Stimulated activated naive CD4-positive, alpha-beta T cell treated with Interleukin-2 at 50 U/mL for 16 hours (primary cell): ENCODE measurements at places on chromosomes 7 and 10.

- DNase-seq = no peak
These were observed 2.8 kb downstream of the CLCN1 start for GRCh38 chr7:143318661-143319060.

DNA sequence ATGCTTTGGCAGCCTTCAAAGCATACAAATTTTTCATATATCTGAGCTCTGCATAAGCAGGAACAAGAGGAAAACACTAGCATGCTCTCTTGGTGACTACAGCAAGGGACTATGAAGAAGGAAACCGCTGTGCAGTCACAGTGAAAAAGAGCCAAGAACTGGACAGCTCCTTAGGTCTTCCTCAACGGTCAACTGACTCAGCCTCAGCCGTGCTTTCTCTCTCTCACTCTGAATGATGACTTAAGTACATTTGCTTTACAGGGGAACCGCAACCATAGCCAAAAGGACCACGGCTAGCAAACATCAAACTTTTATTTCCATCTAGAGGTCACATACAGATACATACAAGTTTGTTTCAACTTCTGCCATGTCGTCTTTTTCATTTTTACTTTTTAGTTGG is 69.9 kb downstream of the HYCC1 start:
- no peak for DNase-seq

DNA sequence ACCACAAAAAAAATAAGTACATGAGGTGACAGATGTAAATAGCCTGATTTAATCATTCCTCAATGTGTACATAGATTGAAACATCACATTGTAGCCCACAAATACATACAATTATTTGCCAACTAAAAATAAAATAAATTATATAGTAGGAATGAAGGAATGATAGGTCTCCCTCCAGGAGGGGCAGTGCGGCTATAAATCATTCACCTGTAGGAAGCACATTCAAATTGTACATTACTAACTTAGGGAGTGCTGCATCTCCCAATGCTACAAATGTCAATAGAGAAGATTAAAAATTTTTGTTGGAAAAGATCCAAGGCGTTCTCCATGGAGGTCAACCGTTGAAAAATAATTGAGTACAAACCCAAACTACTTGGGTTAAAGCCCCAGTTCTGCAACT is 4.2 kb downstream of the KBTBD2 start:
- no peak for DNase-seq

DNA sequence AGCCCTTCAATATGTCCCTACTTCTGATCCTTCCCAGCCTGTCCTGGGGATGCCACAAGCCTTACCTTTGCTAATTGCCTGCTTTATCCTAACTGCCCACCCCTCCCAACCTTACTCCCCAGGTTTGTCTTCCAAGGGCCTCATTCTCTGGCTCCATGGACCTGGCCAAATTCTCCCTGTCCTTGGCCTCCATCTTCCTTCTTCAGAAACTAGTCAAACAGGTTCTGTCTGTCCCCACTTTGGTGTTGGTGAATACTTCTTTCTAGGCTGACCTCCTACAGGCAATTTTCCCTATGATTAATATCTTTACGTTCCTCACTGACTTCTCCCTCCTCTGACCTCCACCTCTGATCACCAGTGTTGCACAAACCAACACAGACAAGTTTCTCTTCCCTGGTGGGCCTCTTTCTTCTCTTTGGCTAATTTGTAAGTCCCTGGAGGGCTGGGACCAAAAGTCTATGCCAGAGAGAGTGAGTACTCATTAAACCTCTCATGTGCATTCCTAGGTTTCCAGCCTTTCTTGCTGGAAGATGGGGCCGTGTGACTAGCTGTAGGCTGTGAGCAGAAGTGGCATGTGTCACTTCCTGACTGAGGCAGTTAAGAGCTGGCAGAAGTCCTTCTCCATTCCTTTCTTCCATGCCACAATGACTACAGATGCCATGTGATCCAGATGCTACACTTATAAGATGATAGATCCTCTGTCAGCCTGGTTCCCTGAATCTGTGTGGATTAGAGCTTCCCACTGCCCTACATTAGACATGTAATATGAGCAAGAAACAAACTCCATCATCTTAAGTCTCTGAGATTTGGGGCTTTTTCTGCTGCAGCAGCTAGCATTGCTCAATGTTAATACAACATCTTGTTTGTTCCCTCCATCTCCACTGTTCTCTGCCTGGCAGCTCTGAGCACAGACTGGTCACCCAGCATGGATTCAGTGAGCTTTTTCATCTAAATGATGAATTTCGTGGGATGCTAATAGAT is 382.7 kb downstream of the RPS24 start:
- DNase-seq = no peak

DNA sequence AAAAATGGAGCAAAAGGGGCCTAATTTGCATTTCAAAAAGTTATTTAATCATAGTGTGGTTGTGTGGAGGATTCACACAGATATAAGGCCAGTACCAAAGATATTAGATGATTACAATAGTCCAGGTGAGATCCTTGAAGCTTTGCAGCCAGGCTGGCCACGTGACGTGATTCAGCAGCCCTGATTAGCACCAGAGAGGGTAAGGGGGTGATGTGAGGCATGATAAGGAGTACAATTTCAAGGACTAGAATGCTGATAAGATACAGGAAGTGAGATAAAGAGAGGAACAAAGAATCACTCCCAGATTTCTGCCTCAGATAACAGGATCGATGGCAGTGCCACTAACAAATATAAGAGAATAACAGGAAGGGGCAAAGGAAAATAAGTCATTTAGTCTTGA is 108.4 kb upstream of the PALS2 start:
- DNase-seq = no peak

- DNase-seq = no peak
These were observed 3.5 kb upstream of the SCIN start for GRCh38 chr7:12567015-12567414.

- no peak for DNase-seq
These were observed 123.7 kb downstream of the NSUN6 start for GRCh38 chr10:18527687-18528086.

GRCh38 chr10:69837261-69837660 is 35.6 kb downstream of the COL13A1 start:
- no peak for DNase-seq

DNA sequence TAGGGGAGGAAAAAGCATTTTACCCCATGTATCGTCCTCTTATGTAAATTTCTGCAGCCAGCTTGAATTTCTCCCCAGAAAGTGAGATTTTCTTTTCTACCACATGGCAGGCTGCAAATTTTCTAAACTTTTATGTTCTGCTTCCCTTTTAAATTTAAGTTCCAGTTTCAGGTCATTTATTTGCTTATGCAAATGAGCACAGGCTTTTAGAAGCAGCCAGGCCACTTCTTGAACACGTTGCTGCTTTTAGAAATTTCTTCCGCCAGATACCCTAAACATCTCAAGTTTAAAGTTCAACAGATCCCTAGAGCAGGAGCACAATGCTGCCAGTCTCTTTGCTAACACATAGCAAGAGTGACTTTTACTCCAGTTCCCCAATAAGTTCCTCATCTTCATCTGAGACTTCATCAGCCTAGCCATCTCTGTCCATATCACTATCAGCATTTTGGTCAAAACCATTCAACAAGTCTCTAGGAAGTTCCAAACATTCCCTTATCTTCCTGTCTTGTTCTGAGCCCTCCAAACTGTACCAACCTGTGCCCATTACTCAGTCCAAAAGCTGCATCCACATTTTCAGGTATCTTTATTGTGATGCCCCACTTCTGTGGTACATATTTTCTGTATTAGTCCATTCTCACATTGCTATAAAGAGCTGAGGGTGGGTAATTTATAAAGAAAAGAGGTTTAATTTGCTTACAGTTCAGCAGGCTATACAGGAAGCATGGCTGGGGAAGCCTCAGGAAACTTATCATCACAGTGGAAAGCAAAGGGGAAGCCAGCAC is 16.3 kb downstream of the EZH2 start:
- no peak for DNase-seq

GRCh38 chr10:82037076-82037475 is 162.1 kb downstream of the NRG3 start:
- DNase-seq = no peak

- no peak for DNase-seq
These were observed 694 bp downstream of the RBM20 start for GRCh38 chr10:110644598-110645462.

- DNase-seq = peak; percentile 75
These were observed 228.2 kb downstream of the PTEN start for GRCh38 chr10:88091490-88092061.

DNA sequence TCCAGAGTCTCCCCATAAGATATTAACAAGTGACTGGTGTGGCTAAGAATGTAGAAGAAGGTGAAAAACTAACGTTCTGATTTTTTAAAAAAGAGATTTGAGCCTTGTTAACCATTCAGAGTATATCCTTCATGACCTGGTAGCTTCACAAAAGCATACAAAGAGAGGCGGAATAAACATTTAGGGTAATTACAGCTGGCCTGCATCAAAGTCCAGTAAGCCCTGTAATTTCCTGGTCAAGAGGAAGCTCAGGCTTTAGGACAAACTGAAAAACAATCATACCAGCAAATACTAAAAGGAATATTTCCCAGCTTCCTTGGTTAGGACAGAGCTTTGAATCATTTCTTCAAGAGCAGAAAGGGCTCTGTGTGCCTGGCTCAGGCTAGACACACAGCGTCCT is 165.2 kb downstream of the COBL start:
- no peak for DNase-seq
